T-helper 1 cell (primary cell): ENCODE measurements at places on chromosomes 6 and 20.

DNA sequence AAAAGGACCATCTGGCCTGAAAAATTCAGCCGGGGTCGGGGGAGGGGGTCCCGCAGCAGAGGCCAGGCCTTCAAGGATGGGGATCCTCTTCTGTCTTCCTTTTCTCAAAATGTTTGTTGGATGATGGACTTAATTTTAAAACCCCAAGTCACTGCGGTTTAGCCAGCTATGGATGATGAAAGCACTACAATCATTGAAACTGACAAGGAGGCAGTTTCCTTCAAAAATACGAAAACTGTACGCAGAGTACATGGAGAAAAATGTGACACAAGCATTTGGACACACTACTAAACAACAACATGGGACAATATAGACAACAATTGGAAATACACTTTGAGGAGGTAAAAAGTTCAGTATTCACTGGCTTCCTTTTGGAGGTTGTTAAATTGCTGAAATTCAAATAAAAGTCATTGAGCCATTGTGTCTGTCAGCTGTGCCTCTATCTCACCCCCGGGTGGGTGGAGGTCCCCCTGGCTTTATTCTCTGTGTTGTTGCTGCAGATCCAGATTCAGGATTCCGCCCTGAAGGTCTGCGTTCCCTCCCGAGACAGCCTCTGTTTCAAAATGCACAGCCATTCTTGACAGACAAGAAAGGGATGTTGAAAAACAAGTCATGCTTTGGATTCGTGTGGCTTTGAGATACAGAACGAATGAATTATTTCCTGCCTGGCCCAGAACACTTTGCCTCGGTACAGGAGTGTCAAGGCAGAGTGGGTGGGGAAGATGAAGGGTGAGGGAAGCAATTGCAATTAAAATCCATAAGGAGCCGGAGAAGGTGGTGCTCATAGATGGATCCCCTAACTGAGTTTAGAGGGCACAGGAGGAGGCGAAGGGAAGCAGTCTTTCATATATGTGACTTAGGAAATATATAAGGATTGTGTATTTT, 118.2 kb downstream of the TTLL2 start:
- DNase-seq, result no peak

DNA sequence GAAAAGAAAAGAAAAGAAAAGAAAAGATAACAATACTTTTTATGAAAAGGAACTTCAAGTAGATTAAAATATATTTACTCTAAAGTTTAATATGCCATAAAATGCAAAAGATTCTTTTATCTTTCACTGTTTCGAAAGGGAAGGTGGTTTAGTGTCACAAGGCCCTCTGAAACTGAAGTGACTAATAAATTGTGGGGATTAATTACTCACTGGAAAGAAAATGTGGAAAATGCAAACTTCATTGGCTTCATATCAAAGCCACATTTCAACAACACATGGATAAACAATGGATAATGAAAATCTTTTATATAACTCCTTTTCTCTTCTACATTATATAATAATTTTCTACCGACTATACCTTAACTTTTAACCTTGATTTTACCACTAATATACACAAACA, 320.5 kb upstream of the RSPO3 start:
- DNase-seq, result no peak

DNA sequence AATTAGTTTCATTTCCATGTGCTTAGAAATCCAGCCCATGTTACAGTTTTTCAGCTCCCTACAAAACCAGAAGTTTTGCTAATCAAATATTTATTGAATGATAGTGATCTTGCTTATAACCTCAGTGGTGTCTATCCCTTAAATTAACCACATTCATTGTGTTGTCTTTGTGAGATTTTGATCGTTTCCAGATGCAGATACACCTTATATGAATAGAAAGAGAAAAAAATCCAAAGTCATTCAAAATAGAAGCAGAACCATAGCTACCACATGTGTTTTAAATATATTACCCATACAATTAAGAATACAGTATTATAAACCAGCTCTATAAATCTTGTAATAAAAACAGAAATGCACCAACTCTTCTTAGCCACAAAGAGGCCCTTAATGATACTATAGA, 60.6 kb upstream of the RREB1 start:
- no peak for DNase-seq

- no peak for DNase-seq
Measured at GRCh38 chr20:1305712-1306111, 23.2 kb downstream of the SDCBP2 start.

GRCh38 chr20:53921443-53921973, 148.9 kb downstream of the BCAS1 start:
- no peak for DNase-seq

DNA sequence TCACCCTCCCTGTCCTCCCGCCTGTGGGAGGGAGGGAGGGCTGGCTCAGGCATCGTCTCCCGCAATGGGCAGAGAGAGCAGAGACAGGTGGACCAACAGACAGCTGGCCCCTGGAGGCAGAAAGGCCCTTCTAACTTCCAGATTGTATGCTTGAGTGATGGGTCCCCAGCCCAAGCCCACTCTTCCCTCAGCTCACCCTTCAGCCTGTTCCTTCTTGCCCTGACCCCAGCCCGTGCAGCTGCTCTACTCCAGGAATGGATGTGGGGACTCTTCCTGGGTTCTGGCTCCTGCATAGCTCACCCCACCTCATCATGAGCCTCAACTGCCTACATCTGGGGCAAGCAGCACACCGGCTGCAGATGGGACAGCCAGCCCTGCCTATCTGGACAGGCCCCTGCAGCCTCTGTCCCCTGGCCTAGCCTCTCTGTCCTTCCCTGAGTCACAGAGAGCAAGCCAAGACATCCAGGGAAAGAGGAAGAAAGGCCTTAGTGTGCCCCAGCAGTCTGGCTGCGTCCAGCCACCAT, 11.5 kb upstream of the SLC22A7 start:
- DNase-seq, result no peak

GRCh38 chr20:46977909-46978588, 83.4 kb downstream of the EYA2 start:
- no peak for DNase-seq

GRCh38 chr6:80388507-80388906, 282.0 kb downstream of the BCKDHB start:
- DNase-seq, result no peak

DNA sequence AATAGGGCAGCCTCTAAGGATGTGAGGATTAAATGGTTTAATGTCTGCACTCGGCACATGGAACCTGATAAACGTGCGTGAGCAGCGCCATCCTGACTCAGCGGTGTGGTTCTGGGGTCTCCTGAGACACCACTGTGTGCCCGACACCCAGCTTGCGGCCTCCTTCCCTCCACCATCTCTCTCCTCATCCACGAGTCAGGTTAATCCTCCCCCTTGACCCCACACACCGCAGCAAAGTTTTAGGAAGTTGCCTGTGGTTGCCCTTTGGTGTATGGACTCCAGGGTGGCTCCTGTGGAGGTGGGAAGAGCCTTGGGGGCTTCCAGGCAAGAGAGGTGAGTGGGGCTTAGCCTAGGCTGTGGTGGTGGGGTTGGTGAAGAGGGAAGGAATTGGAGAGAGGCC, 68.2 kb downstream of the PHACTR3 start:
- no peak for DNase-seq

DNA sequence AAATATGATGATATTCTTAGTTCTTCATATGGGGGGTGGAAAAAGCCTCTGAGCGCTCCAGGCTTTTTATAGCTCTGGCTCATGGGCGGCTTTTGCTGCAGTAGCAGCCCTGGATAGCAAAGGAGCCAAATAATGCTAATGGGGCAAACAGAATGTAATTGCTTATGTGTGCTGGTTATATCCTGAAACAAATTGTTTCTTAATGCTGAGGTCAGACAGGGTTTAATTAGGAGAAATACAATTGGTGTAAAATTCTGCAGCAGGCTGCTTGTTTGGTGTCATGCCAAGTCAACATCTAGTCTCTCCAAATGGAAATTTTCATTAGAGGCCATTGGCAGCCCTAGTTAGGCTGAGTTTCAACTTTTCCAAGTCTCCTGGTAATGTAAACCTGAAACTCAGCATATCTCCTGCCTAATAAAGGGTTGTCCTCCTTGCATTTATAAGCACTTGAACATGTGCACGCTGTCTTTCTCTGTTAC, 530.1 kb upstream of the NOX3 start:
- DNase-seq, result no peak

- DNase-seq, result no peak
Measured at GRCh38 chr6:148898376-148899014, 151.7 kb downstream of the UST start.

GRCh38 chr6:93679836-93680235, 260.5 kb upstream of the EPHA7 start:
- DNase-seq, result no peak

- no peak for DNase-seq
Measured at GRCh38 chr6:16045238-16045637, 83.6 kb upstream of the MYLIP start.

DNA sequence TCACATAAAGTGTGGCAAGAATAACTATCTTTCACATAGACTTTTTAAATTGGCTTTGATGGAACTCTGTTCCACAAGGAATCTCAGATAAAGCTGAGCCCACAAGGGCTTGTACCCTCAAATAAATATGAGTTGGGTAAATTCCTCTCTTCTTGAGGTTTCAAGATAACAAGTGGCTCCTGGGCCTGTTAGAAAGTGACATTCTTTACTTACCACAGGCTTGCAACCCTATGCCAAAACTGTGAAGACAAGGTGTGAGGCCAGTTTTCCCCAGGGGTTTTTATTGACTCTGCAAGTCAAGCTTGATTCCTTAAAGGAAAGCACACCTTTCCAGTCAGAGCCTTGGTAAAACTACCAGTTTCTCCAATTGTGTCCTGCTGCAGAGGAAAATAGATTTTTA, 664.8 kb upstream of the GJE1 start:
- DNase-seq, result no peak

DNA sequence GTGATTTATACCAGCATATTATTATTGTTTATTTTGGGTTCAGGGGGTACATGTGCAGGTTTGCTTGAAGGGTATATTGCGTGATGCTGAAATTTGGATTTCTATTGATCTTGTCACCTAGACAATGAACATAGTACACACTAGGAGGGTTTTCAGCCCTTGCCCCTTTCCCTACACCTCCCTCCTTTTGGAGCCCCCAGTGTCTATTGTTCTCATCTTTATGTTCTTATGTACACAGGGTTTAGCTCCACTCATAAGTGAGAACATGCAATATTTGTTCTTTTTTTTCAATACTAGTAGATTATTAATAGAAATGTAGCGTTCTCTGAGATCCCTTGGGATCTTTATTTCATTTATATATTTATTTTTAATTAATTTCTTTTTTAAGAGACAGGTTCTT, 79.2 kb upstream of the MRAP2 start:
- no peak for DNase-seq
